ENCODE measurements at places on chromosomes 3 and 15. TPM values are rescaled to one million over a fixed set of nuclear protein-coding genes. Genes with fewer than 3 reads are reported as not detected.

The TNNC1 gene
- total RNA-seq: 1.5 TPM

The C2CD4A gene
- total RNA-seq: 0.05 TPM

The RTP3 gene
- not detected for total RNA-seq

The PRTG gene
- not detected for total RNA-seq

The C3orf62 gene
- 8.0 TPM for total RNA-seq

The EFCAB12 gene
- total RNA-seq: 0.40 TPM

Measured in activated CD4-positive, alpha-beta T cell treated with anti-CD3 and anti-CD28 coated beads, Interleukin-2, amount 10 ng/mL, durations not matched to agents 24 days and 14 days (primary cell).